ENCODE measurements at places on chromosomes 16 and 17. TPM values are rescaled to one million over a fixed set of nuclear protein-coding genes. Genes with fewer than 3 reads are reported as not detected.

Gene RMI2
- 29.5 TPM for total RNA-seq

Gene SDR42E2
- total RNA-seq: not detected

Gene KCNG4
- total RNA-seq: not detected

Gene ABCA8
- total RNA-seq: 0.61 TPM

Gene EFCAB5
- total RNA-seq: 0.37 TPM

Gene CYB5B
- 219 TPM for total RNA-seq

Gene LPO
- 0.06 TPM for total RNA-seq

Gene CLDN6
- 0.14 TPM for total RNA-seq

Gene KAT8
- total RNA-seq: 50.9 TPM

Gene GAS2L2
- 0.13 TPM for total RNA-seq

Gene KREMEN2
- total RNA-seq: 1.9 TPM

Gene TVP23A
- 0.21 TPM for total RNA-seq

Gene FMNL1
- total RNA-seq: 35.1 TPM

Gene RNF135
- 22.6 TPM for total RNA-seq

Data from A549 treated with dexamethasone at 1 μM for 4 hours (cell line).